ENCODE measurements at places on chromosomes 16 and 17.

- no peak for DNase-seq
Measured at GRCh38 chr17:45789874-45790273, 5.8 kb downstream of the CRHR1 start.

- peak; percentile 40 for DNase-seq
Measured at GRCh38 chr17:36463916-36464764, 22.3 kb upstream of the ZNHIT3 start.

- DNase-seq: no peak
Measured at GRCh38 chr16:56422896-56423441, 2.4 kb downstream of the AMFR start.

DNA sequence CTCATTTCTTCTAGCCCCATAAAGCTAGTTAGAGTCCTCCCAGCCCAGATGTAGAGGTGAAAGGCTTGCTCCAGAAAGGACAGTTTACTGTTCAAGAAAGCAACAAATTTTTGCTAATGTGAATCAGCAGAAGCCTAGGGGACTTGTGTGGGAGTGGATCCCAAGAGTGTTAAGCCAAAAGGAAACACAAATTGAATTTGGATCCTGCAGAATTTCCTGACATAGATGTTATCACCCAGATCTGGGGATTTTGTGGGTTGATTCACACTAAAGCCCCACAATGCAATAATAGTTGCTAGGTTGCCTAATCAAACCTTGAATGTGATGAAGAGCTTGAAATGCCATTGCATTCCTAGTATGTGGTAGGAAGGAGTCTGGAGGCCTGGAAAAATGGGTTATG, 135.2 kb upstream of the HS3ST3A1 start:
- DNase-seq: no peak

GRCh38 chr16:13866073-13866472, 53.9 kb upstream of the ERCC4 start:
- DNase-seq: peak; percentile 4

DNA sequence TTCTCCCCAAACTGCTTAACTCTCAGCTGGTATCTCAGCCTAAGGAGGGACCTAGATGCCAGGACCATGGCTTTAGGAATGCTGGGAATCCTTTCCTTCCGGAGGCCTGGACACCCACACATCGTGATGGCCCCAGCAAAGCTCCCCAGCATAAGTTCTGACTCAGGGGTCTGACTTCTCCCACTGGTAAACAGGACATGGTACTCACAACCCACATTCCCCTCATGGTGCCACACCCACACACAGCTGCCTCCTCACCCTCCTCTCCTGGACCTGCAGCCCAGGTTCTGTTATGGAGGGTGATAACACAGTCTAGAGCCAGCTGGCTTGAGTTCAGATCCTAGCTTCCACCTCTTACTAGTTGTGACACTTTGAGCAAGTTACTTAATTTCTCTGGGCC, 719 bp upstream of the RNF227 start:
- DNase-seq: no peak

DNA sequence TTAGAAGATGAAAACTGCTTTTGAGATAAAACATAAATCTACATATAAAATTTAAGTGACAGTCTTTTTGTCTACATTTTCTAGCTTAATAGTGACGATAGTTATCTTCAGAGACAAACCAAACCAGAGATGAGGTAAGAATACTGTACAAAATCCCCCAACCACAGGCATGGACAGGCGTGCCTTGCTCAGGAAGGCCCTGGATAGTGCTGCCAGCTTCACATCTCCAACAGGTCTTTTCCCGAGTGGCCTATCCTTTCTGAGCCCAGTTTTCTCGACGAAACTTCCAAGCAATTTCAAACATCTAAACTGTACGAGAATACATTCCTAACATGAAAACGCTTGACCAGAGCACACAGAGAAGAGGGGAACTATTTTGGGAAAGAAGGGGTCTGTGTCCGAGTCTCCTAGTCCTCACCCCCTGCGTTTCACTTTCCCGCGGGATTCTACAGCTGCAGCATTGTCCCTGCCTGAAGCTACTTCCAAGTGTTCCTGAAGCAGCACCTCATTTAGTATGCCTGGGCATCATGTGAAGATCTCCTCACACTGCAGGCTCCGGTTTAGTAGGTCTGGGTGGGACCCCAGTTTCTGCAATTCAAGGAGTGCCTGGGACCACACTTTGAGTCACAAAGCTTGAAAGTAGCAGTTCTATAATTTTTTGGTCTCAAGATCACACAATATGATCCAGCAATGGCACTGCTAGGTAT, 37.8 kb downstream of the GNA13 start:
- no peak for DNase-seq

GRCh38 chr17:29726715-29727252, 104.1 kb upstream of the CORO6 start:
- no peak for DNase-seq

DNA sequence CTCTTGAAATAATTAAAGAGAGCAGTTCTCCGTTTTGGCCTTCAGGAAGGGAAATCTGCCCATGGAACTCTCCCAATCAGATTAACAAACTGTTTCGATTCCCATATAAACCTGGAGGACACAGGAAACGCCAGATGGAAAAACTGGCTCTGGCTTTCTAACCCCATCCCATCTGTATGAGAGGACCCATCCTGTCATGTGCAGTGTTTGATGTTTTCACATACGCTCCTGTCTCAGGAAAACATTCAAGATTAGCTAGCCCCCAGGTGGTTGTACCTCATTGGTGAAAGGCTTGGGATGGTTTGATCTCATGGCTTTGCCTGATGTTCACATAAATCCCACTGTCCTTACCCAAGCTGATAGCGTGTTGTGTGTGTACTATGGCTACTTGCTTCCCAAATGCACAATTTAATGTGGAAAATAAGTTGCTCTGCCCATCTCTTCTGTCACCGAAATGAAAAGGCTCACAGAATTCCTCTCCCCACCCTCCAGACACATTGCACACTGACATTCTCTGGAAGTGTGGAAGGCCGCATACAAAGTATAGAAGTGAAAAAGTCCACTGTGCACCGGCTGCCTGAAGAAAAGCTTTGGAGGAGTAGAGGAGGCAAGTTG, 18.2 kb upstream of the ERN1 start:
- DNase-seq: no peak

DNA sequence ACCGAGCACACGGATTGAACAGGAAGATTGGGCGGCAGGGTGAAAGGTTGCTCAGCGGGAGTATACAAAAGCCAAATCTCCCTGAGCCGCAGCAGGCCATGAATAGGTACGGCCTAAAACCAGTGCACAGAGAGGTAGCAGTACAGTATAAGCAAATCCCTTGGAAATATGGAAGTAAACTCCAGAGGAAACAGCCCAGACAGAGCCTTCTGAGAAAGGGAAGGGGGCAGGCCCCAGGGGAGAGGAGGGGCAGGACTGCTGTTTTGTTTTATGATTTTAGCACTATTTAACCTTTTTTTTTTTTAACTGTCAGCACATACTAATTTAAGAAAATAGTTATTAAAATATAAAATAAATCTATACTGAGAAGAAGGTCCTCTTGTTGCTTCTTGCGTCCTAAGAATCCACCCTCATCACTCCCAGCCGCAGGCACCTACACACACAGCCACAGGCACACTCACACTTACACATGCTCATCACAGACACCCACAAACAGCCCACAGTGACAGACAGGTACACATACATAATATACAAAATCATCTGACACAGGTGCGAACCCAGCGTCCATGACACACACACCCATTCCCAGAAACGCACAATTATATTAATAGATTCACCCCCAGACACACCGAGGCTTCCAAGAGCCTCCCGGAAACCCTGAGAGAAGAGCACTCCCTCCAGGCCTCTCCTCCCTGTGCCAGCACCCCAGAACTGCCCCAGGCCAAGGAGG, 12.8 kb downstream of the PLXDC1 start:
- no peak for DNase-seq

- DNase-seq: no peak
Measured at GRCh38 chr17:82238472-82239201, 9.8 kb downstream of the SLC16A3 start.

DNA sequence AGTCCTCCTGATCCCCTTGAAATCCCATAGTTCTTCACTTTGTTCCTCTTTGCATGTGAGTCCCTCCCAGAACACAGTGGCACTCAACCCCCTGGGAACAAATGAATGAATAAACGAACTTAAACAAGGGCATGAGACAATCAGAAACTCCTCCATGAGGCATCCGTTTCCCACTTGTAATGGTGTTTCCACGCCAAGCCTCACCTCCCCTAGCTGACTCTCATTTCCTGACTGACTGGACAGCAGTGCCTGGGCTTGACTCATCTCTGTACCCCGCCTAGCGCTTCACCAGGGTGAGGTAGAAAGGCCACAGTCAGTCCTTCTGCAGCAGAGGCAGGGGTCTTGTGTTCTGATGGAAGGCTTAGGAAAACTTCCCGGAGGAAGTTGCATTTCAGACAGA, 14.2 kb downstream of the KIF1C start:
- DNase-seq: peak; percentile 76

- no peak for DNase-seq
Measured at GRCh38 chr16:28587386-28587785, 9.5 kb downstream of the SULT1A2 start.

DNA sequence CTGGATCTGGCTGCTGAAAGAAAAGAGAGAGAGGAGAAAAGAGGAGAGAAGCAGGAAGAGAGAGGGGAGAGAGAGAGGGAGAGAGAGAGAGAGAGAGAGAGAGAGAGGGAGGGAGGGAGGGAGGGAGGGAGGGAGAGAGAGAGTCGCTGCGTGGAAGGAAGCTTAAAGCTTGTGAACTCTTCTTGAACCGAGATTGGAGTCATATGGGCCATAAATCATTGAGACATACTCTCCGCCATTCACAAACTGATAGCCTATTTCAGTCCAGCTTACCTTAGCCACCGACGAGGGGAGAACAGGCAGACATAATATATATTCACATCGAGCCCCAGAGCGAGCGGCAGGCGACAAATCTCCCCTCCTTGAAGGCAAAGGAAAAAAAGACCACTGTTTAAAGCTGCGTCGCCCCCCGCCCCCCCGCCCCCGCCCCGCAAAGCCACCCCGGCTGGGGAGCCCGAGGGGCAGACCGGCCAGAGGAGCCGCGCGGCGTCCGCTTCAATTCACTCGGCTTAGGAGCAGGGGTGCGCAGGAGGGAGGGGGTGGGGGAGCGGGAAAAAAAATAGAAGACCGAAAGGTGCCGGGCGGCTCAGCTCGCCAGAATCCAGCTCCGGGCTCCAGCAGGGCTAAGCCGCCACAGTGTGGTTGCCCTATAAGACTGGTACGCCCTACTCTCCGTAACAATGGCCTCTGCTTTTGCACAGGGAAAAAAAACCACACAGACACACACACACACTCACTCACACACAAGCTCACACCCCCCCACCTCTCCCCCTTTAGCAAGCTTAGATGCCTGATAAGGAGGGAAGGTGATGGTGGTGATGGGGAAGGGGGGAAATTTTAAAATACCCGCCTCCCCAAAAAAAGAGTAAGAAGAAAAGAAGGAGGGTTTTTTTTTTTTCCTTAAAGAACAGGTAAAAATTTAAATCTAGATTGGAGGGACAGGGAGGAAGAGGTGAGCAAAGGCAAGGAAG, 10.6 kb upstream of the HOXB2 start:
- no peak for DNase-seq

DNA sequence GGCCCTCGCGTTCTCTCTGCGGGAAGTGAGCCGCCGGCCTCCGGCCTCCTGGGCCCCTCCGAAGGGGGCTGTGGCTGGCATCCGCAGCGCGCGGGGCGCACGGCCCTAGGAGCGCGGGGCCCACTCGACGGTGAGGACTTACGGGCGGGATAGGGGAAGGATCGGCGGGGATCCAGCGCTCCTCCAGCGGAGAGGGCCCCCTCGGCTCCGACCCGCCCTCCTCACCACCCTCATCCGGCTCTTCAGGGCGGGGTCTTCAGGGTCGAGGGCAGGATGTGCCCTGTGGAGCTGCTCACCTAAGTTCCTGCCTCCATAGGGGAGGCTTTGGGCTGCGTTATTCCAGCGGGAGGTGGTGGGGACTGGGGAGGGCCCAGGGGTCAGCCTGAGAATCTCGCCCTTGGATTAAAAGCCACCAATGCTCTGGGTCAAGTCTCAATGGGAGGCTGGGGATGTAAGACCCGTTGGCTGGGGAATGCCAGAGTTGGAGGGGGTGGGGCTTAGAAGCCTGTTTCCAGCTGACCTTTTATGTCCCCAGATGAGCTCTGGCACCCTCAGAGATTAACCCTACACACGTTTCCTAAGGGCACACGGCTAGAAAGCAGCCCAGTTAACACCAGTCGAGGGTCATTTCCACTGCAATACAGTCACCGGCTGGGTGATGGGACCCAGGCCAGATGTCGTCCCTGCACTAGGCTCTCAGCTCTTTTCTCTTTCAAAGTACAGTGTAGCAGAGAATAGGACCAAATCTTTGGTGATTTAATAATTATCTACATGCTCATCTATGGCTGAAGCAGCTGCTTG, 13.4 kb downstream of the TBX2 start:
- DNase-seq: no peak

- DNase-seq: no peak
Measured at GRCh38 chr16:56198006-56198754, 6.9 kb downstream of the GNAO1 start.

- DNase-seq: no peak
Measured at GRCh38 chr17:68790931-68791330, 164.3 kb downstream of the ABCA8 start.

- DNase-seq: no peak
Measured at GRCh38 chr16:80788027-80788426, 16.4 kb downstream of the CDYL2 start.

- DNase-seq: no peak
Measured at GRCh38 chr17:73027130-73027741, 65.3 kb downstream of the SLC39A11 start.
